Fibroblast of skin of back (primary cell): ENCODE measurements at places on chromosomes 2 and 18.

GRCh38 chr18:35581898-35582641 is 530 bp downstream of the GALNT1 start:
- DNase-seq = no peak

- no peak for DNase-seq
Observed at GRCh38 chr18:46318356-46318755, 214.2 kb downstream of the HAUS1 start.

DNA sequence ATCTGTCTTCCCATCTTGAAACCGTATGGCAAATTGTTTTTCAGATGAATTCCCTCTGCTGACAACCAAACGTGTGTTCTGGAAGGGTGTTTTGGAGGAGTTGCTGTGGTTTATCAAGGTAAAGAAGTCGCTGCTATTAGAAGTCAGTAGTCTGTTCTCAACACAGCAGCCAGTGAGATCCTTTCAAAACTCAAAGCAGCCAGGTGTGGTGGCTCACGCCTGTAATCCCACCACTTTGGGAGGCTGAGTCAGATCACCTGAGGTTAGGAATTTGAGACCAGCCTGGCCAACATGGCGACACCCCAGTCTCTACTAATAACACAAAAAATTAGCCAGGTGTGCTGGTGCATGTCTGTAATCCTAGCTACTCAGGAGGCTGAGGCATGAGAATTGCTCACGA is 2.1 kb downstream of the TYMS start:
- DNase-seq = no peak

DNA sequence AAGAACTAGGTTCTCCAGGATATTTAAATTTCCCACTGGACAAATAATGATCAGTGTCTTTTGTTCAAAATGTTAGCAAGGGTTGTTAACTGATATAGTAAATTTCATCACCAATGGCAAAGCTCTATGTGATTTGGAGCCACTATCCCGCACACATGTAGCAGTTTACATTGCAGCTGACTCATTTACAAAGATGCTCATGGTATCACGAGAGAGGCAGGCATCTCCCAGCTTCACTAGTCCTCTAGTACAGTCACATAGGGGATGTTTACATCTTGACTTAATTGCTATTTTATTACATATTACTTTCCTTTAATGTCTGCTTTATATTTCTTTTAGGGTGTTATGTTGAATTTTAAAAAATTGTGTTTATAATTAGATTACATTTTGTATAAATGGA is 30.7 kb downstream of the KCNE4 start:
- peak; percentile 58 for DNase-seq

GRCh38 chr2:215727507-215728503 is 285.5 kb downstream of the MREG start:
- peak; percentile 72 for DNase-seq

- DNase-seq = no peak
Observed at GRCh38 chr18:32891130-32891529, 118.3 kb upstream of the KLHL14 start.

DNA sequence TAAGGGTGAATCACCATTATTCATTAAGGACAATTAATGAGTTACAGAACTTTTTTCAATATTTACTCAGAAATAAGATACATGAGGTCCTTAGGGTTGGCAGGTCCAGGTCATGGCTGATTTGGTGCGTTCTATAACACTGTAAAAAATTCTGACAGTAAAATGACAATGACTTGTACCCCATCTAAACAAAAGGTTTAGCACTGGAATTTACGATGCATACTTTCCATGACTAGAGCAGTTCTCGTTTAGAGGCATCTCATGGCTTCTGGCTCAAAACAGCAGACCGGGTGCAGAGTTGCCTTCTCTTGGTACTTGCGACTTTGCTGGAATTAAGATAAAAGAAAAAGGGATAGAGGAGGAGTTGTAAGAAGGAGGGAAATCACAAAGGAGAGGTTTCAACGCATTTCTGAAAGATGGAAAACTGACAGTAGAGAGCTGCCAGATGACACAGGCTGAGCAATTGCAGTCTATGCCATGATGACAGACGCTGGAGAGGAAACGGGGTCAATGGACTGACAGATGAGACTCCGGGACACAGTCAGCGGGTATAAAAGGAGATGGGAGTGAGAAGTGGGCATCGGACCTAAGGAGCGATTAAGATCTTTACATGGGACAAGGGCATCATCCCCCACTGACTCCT is 4.1 kb upstream of the CYS1 start:
- DNase-seq = no peak

DNA sequence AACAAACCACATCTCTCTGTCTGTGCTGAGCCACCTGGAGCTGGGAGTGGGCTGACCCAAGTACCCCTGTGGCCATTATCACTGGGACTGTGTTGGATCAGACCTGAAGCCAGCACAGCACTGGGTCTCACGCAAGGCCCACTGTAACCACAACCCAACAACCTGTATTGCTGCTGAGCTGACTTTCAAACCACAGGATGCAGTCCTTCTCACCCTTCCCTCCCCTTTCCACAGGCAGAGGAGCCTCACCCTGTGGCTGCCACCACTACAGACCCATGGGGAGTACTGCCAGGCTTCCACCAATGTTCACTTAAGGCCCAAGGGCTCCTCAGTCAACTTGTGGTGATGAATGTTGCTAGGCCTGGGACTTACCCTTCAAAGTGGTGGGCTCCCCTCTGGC is 135.7 kb downstream of the DIS3L2 start:
- DNase-seq = no peak

DNA sequence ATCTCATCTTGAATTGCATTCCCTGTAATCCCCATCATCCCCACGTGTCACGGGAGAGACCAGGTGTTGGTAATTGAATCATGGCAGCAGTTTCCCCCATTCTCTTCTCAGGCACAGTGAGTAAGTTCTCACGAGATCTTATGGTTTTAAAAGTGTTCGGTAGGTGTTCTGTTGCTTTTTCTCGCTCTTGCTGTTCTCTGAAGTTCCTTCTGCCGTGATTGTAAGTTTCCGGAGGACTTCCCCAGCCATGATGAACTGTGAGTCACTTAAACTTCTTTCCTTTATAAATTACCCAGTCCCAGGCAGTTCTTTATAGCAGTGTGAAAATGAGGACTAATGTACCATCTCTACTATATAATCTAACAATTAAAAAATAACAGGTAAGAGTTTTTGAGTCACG is 409.9 kb upstream of the NRXN1 start:
- no peak for DNase-seq

- DNase-seq = no peak
Observed at GRCh38 chr18:63422864-63423304, 608 bp upstream of the VPS4B start.
